ENCODE measurements at places on chromosomes 4 and X. TPM values are rescaled to one million over a fixed set of nuclear protein-coding genes. Genes with fewer than 3 reads are reported as not detected.

Gene DCX
- total RNA-seq: not detected

GRCh38 chr4:151325111-151325948 lies at the start of gene SH3D19:
SH3D19 (minus strand) TSS chr4:151325605; CDS start chr4:151325352, 253 bp downstream.
- no peaks in the 10 kb centered on the region for H3K4me1 ChIP-seq
- no peak for DNase-seq
- no peaks in the 10 kb centered on the region for H3K36me3 ChIP-seq
- H3K4me3 ChIP-seq: no peak within 1 kb of the TSS
- H3K27me3 ChIP-seq: peaks cover 14% of the 10 kb centered on the region

GRCh38 chrX:11864171-11864570 lies 106.1 kb downstream of the MSL3 start:
- no peaks in the 10 kb centered on the region for H3K36me3 ChIP-seq
- H3K4me1 ChIP-seq: no peaks in the 10 kb centered on the region
- no peak overlapping the region for H3K27ac ChIP-seq

DNA sequence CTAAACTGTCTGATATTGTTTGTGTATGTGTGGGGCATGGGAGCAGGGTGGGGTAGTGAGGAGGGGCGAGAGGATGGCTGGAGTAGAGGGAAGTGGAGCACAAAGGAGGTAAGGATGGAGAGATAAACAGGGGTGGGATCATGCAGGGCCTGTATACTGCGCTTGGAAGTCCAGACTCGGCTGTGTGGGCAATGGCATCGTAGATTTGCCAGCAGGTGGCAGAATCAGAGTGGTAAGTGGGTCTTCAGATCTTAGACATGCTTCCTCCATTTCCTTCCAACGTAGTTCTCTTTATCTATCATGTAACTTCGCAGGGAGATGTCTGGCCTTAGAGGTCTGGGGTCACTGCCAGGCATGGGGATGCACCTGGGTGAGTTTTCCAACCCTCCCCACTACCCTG lies 155.5 kb downstream of the PDGFRA start:
- no peaks in the 10 kb centered on the region for H3K4me1 ChIP-seq
- DNase-seq: no peak
- H3K36me3 ChIP-seq: no peaks in the 10 kb centered on the region
- H3K4me3 ChIP-seq: no peak overlapping the region
- no peaks in the 10 kb centered on the region for H3K27me3 ChIP-seq

Gene ARX
- not detected for total RNA-seq

DNA sequence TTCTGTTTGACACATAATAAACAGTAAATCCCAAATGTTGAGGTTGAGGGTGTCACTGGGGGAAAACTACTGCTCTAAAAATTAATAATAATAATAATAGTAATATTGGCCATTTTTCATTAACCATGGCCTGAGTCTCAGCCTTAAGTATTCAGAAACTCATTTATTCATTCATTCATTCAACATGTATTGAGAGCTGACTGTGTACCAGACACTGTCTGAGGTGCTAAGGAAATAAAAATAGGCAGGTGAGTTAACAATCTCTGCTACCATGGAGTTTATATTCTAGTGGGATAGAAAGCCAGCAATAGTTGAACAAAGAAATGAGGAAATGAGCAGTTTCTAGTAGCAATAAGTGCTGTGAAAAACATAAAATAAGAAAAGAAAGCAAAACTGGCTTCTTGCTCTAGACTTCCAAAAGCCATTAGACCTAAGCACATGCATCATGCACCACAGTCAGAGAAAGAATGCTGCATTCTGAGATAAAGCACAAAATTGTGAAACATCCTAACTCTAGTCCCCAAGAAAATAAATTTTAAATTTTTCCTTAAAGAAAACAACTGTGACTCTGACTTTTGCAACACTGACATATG lies 278.7 kb downstream of the RCHY1 start:
- H3K27ac ChIP-seq: no peak overlapping the region
- H3K4me1 ChIP-seq: no peaks in the 10 kb centered on the region
- no peaks in the 10 kb centered on the region for H3K36me3 ChIP-seq
- no peak overlapping the region for H3K4me3 ChIP-seq
- no peaks in the 10 kb centered on the region for H3K27me3 ChIP-seq

DNA sequence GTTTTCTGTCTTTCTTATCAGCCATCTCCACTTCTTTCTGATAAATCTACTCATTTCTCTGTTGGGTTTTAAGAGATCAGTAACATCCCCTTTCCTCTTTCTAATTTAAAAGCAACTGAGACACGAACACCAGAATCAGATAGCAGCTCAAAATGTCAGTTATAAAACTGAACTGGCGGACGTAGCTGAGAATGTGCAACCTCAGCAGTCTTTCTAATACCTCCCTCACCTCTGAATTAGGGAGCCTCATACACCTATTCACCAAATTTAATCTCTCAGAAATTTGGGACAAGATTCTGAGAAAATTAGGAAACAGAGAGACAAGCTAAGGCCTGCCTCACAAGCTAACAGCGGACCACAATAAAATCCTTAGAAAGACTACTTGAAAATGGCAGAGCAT lies 52.0 kb upstream of the ACSL4 start:
- no peaks in the 10 kb centered on the region for H3K27me3 ChIP-seq
- no peak overlapping the region for H3K4me3 ChIP-seq
- no peak for DNase-seq
- no peak overlapping the region for H3K27ac ChIP-seq

GRCh38 chrX:44012484-44013096 lies 39.4 kb upstream of the NDP start:
- no peak for DNase-seq
- H3K27me3 ChIP-seq: no peaks in the 10 kb centered on the region
- H3K4me3 ChIP-seq: no peak overlapping the region
- no peaks in the 10 kb centered on the region for H3K36me3 ChIP-seq

- H3K4me3 ChIP-seq: no peak overlapping the region
- peaks cover 14% of the 10 kb centered on the region for H3K36me3 ChIP-seq
- H3K27me3 ChIP-seq: no peaks in the 10 kb centered on the region
- no peak overlapping the region for H3K27ac ChIP-seq
- DNase-seq: no peak
Observed at GRCh38 chr4:122948671-122949070, 26.3 kb upstream of the NUDT6 start.

GRCh38 chr4:2271279-2272025 lies 9.5 kb upstream of the MXD4 start:
- no peaks in the 10 kb centered on the region for H3K4me1 ChIP-seq
- no peak overlapping the region for H3K27ac ChIP-seq
- H3K36me3 ChIP-seq: no peaks in the 10 kb centered on the region
- H3K4me3 ChIP-seq: no peak overlapping the region

- no peak overlapping the region for H3K4me3 ChIP-seq
- peaks cover 4% of the 10 kb centered on the region for H3K36me3 ChIP-seq
- no peak overlapping the region for H3K27ac ChIP-seq
- peaks cover 21% of the 10 kb centered on the region for H3K4me1 ChIP-seq
- no peak for DNase-seq
- H3K27me3 ChIP-seq: no peaks in the 10 kb centered on the region
Observed at GRCh38 chrX:111687305-111687704, 6.3 kb downstream of the ALG13 start.

Gene RRH
- total RNA-seq: not detected

DNA sequence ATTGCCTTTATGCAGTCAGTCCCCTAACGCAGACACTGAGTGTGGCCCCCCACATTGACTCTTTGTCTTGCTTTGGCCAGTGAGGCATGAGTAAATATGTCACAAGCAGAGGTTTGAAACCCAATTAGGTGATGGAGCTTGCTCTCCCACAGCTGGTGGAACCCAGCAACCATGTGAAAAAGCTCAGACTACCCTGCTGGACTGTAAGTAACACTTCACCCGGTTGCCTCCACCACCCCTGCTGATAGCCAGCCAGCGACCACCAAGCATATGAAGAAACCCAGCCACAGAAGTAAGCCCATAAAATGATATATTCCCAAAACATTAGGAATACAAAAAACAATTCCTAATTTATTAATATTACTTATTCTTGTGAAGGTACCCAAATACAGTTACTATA lies 21.6 kb upstream of the PDCL2 start:
- no peaks in the 10 kb centered on the region for H3K27me3 ChIP-seq
- no peak for DNase-seq
- H3K27ac ChIP-seq: no peak overlapping the region
- no peaks in the 10 kb centered on the region for H3K36me3 ChIP-seq
- H3K4me1 ChIP-seq: peaks cover 6% of the 10 kb centered on the region
- no peak overlapping the region for H3K4me3 ChIP-seq

Gene SLC16A2
- 0.19 TPM for total RNA-seq

GRCh38 chr4:26452565-26453531 lies 37.4 kb downstream of the CCKAR start:
- no peak overlapping the region for H3K4me3 ChIP-seq
- no peak overlapping the region for H3K27ac ChIP-seq
- H3K36me3 ChIP-seq: no peaks in the 10 kb centered on the region
- H3K4me1 ChIP-seq: no peaks in the 10 kb centered on the region

DNA sequence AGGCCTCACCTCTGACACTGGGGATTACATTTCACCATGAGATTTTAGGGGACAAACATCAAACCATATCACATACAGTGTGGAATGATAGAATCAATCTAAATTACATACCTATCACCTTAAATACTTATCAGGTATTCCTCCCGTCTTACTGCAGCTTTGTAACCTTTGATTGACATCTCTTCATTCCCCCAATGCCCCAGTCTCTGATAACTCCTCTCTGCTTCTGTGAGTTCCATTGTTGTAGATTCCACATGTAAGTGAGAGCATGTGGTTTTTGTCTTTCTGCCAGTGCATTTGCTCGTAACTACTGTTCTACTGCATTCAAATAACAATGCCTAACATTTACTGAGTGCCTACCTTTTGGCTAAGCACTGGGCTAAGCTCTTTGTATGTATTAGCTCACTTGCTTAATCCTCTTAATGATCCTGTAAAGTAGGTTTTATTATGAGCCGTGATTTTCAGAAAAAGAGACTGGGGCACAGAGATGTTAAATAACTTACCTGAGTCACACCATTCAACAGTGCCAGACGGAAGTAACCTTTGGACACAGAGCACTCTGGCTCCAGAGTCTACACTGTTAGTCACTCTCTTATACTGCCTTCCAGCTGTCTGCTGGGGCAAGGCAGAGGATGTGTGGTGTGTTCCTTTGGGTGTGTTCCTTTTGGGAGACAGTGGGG lies 63.7 kb upstream of the ESX1 start:
- no peaks in the 10 kb centered on the region for H3K4me1 ChIP-seq
- H3K27ac ChIP-seq: no peak overlapping the region
- H3K36me3 ChIP-seq: no peaks in the 10 kb centered on the region
- H3K27me3 ChIP-seq: no peaks in the 10 kb centered on the region

DNA sequence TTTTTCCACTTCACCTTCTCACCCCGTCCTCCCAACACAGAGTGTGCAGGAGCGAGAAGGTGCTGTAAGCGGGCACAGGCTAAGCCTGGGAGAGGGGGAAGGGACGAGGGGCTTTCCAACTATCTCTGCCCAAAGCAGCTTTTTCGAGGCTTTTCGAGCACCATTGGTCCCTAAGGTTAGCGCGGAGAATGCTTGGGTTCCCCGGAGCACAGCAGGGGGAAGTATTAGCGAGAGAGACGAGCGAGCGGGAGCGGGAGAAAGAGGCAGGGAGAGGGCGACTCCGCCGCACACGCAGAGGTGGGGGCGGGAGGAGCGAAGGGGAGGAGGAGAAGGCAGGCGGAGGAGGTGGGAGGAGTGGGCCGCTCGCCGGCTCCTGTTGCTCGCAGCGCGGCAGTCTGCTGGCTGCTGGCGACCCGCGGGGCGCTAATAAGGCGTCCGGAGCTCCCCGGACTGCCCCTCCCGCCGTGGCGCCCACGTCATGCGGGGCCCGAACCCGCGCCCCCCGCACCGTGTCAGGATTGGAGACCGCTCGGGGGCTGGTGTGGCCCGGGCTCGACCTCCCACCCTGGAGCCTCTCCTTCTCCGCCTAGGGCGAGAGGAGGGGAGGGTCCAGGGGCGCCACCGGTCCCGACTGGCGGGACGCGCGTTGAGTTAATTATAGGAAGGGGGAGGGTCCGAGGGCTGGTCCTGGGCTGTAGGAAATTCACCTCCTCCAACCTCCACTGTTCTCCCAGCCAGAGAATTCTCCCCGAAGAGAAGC lies at the start of gene ADAMTS3:
ADAMTS3 (minus strand) TSS at position 263 of the 760 bp plus-strand sequence. CDS start 459 bp downstream, outside the sequence.
- H3K36me3 ChIP-seq: no peaks in the 10 kb centered on the region
- no peak within 1 kb of the TSS for H3K4me3 ChIP-seq
- no peak within 1 kb of the TSS for H3K27ac ChIP-seq
- no peak for DNase-seq
- H3K4me1 ChIP-seq: no peaks in the 10 kb centered on the region
- peaks cover 9% of the 10 kb centered on the region for H3K27me3 ChIP-seq

Gene ADH1A
- not detected for total RNA-seq

DNA sequence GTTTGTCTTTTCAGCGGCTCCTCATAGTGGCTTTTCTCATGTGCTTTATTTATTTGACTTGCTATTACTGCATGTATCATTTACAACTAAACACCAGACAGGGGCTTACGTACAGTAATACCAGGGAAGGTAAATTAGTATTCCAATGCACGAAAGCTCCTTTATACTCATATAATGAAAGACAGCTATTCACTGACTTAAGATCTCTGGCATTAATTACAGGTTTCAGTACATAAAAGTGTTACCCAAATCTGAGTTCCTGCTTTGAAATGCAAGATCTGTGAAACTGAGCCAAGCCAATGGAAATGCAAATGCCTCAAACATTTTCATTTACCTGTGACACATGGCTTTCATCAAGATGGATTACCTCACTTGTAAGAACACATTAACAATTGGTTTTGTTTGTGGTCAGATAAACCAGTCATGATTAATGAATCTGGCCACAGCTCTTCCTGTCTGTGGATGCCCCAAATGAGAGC lies 107.2 kb downstream of the ANAPC4 start:
- H3K4me1 ChIP-seq: no peaks in the 10 kb centered on the region
- H3K27ac ChIP-seq: no peak overlapping the region
- H3K36me3 ChIP-seq: no peaks in the 10 kb centered on the region
- no peak overlapping the region for H3K4me3 ChIP-seq
- no peaks in the 10 kb centered on the region for H3K27me3 ChIP-seq

Gene GPR50
- total RNA-seq: not detected

DNA sequence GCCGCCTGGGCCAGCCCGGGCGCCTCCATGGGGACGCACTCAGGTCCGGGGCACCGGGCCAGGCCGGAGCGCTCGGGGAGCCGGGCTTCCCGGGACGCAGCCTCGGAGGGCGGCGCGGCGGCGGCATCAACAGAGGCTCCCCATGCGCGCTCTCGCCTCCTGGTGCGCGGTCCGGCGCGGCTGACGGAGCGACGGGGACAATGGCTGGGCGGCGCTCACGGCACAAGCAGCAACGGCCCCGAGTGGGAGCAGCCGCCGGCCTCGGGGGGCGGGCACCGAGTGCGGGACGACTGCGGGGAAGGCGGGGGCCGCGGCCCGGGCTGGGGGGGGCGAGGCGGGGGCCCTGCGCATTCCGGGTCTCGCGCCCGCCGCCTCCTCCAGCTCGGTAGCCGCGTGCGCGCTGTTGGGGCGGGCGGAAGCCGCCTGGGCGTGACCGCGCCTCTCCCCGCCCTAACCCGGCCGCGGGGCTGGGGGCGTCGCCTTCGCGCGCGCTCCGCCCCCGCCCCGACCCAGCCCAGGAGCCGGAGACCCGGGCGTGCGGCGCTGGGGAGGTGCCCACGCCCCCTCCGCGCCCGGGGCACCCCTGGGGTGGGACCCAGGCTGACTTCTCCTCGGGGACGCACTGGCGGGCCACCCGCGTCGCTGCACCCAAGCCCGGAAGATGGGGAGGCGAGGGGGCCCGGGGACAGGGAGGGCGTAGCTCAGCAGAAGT lies at the start of gene PRKX:
PRKX (minus strand) TSS at position 425 of the 712 bp plus-strand sequence; CDS start at position 29, 396 bp downstream.
- no peaks in the 10 kb centered on the region for H3K36me3 ChIP-seq
- peak; percentile 83 for DNase-seq
- peak within 1 kb of the TSS; percentile 60 for H3K27ac ChIP-seq
- peak within 1 kb of the TSS; percentile 77 for H3K4me3 ChIP-seq

Gene SLITRK2
- total RNA-seq: not detected

Measured in CD4-positive, alpha-beta memory T cell (primary cell).